ENCODE measurements at places on chromosomes 7 and 10.

GRCh38 chr7:111671927-111672326 lies 109.6 kb upstream of the IMMP2L start:
- no peak for DNase-seq

DNA sequence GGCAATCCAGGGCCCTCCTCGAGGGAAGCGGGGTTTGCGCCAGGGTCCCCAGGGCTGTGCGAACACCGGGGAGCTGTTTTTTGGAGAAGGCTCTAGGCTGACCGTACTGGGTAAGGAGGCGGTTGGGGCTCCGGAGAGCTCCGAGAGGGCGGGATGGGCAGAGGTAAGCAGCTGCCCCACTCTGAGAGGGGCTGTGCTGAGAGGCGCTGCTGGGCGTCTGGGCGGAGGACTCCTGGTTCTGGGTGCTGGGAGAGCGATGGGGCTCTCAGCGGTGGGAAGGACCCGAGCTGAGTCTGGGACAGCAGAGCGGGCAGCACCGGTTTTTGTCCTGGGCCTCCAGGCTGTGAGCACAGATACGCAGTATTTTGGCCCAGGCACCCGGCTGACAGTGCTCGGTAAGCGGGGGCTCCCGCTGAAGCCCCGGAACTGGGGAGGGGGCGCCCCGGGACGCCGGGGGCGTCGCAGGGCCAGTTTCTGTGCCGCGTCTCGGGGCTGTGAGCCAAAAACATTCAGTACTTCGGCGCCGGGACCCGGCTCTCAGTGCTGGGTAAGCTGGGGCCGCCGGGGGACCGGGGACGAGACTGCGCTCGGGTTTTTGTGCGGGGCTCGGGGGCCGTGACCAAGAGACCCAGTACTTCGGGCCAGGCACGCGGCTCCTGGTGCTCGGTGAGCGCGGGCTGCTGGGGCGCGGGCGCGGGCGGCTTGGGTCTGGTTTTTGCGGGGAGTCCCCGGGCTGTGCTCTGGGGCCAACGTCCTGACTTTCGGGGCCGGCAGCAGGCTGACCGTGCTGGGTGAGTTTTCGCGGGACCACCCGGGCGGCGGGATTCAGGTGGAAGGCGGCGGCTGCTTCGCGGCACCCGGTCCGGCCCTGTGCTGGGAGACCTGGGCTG lies 26.0 kb downstream of the PRSS2 start:
- DNase-seq: no peak

DNA sequence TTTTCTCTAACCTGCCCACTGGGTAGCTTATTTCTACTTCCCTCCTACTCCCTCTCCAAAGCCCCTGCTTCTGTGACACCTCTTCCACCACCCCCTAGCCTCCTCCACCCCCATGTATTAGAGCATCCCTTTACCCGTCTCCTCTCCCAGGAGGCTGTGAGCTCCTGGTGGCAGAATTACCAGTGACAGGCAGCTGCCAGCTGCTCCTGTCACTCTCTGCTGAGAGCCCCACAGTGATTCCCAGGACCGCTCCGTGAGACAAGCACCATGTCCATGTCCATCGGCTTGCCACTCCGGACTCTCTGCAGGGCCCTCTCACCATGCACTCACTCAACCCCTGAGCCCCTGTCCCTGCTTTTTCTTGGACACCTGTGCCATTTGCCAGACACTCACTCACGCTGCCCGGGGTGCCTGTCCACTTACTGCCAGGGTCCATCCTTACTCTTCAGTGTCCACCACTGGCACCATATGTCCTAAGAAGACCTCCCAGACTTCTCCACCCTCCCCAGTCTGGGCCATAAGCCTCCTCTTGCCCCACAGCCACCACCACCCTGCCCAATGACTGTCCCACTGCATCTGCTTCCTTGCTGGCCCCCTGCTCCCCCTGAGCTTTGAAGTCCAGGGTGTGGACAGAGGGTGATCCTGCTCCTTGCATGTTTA lies 9.8 kb downstream of the WDFY4 start:
- no peak for DNase-seq

GRCh38 chr7:42756841-42757240 lies 155.0 kb downstream of the C7orf25 start:
- DNase-seq: no peak

- DNase-seq: no peak
These were observed 110.2 kb downstream of the CPXM2 start for GRCh38 chr10:123781324-123781900.

DNA sequence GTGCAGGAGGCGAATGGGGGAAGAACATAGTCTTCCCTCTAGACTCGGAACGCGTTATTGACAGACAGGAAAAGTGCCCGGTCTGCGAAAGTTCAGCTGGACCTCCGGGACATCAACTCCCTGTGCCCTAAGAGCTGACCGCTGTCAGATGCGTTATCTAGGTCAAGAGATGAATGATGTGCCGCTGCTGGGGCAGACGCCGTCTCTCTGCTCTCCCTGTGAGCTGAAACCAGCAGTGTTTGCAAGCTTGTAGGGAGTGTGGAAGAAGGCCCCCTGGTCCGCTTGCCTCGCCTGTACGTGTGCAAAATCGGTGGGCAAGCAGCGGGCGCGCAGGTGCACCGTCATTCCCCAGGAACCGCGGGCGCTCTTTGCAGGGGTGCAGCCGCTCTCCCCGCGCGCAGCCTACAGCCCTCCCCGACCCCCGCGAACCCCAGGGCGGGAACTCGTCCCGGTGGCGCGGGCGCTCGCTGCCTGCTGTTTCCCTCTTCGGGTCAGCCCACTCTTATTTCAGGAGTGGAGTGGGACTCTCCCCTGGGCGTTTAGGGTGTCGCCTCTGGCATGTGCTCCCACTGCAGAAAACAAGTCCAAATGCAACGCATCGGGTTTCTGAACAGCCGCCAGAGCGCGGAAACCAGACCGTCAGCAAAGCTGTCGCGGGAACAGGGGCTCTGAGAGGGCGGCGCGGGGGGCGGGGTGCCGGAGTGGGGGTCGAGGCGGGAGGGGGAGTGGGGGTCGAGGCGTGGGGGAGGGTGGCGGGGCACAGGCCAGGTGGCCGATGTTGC lies 1.8 kb upstream of the PFKFB3 start:
- peak; percentile 57 for DNase-seq

DNA sequence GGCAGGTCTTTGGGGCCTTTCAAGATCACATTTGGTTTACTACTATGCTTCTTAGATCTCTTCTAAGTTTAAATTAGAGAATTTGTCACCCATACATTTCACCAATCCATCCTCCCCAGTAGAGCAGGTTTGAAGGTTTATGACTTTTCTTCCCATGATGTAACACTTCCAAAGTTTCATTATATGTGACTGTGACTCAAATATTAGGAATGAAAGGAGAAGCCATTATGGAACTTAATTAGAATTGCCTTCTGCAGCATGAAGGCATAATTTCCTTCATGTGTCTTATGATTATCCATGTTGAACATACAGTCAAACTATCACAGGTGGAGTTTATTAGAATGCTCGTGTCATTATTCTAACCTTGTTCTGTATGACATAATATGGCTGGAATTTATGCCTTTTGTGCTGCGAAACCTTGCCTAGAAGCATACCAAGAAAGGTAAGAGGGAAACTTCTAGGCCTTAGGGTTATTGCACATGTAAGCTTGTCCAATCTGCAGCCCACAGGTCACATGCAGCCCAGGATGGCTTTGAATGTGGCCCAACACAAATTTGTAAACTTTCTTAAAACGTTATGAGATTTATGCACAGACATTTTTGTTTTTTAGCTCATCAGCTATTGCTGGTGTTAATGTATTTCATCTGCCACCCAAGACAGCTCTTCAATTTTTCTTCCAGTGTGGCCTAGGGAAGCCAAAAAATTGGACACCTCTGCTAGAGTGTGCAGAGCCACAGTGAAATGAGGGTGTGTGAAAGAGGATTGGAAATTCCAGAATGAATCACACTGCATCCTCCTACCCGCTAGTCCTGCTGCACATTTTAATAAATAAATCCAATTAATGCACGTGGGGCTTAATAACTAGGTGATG lies 133.6 kb downstream of the TMEM26 start:
- DNase-seq: no peak

DNA sequence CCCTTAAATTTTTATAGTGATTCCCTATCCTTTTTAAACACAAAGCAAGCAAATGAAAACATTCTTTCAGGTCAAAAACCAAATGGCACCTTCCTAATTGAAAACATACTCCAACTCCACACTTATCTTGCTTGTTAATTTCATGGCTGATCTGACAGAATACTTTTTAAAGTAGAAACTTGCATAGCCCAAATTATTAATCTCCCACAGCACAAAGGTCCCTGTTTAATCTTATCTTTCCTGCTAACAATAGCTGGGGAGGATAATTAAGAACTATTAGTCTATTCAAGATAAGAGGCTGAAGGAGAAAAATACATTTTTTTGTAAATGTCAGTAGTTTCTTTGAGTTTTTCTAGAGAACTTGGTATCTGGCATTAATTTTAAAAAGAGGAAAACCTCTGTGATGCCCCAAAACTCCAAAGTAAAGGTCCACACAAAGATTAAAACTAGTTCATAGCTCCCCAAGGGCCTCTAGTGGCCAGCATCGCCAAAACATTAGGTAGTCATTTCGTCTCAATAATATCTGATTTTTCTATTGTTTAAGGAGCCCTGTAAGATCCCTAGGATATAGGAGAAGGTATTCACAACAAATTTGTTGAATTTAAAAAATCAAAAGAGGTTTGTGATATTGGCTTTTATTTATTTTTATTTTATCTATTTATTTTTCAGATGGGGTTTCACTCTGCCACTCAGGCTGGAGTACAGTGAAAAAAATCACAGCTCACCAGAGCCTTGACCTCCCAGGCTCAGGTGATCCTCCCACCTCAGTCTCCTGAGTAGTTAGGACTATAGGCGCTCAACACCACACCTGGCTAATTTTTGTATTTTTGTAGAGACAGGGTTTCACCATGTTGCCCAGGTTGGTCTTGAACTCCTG lies 14.7 kb downstream of the CDNF start:
- DNase-seq: no peak

DNA sequence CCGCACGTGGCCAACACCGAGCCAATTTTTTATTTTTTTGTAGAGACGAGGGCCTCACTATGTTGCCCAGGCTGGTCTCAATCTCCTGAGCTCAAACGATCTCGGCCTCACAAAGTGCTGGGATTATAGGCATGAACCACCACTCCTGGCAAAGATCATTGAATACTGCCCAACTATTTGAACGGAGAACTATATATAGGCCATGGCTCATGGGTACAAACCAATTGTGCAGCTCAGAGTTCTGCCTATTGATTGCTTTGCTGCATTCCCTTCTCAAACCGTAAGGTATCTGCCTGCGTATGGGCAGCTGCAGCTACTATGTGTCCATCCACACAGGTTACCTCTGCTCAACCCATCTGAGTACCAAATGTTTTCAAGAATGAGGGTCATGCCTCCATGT lies 9.7 kb upstream of the SLC25A16 start:
- no peak for DNase-seq

DNA sequence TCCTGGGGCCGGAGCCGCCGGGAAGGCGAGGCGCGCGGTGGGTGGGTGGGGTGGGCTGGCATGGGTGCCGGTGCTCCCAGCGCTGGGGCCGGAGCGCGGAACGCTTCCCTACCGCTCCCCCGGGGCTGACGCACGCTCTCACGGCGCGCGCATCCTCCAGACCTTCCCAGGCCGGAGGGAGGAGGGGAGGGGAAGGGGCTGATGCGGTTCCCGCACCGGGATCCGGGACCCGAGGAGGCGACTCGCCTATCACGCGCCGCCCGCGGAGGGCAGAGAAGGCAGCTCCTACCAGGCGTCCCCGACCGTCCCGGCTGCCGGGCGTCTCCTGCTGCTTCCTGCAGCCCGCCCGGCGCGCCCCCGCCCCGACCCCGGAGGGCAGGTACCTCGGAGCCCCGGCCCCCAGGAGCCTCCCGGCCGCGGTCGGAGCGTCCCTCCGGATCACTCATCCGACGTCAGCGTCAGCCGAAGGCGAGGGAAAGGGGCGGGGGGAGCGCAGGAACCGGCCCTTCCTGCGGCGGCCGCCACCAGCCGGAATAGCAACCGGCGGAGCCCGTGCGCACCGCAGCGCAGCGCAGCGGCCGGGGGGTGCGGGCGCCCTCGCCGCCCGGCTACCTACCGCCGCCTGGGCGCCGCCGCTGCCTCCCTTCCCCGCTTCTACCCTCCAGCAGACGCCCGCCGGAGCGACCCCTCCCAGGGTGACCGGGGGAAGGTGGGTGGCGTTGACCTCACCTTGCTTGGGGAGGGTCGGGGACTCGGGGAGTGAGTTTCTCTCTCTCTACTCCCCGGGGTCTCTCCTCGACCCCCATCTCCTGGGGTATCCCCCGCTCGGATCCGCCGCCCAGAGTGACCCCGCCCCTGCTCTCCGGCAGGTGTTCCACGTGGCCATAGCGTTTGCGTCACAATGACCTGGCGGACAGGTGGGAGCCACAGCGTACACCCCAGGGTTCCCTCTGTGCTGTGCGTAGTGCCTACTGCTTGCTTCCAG lies at the start of gene ICA1:
TSS of gene ICA1 (minus strand) at position 457 of the 985 bp plus-strand sequence. CDS start 26,241 bp downstream, outside the sequence.
- DNase-seq: peak; percentile 88

DNA sequence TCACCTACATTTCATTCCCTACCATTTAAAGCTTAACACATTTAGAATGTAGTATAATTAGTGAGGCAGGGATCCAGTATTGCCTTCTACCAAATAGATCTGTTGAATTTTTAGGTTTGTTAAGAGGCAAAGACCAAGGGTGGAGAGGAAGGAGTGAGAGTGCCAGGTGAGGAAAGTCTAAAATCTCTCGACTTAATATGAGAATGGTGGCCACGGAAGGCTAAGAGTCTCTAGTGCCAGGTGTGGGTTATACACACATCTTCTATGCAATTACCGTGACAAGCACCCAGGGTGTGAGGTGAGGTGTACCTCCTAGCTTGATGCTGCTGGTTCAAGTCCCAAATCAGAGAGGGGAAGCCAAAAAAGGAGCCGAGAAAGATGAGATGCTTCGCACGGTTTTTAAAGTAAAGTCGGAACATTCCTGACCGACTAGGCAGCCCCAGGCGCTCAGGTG lies 439 bp downstream of the IQUB start:
- DNase-seq: no peak

DNA sequence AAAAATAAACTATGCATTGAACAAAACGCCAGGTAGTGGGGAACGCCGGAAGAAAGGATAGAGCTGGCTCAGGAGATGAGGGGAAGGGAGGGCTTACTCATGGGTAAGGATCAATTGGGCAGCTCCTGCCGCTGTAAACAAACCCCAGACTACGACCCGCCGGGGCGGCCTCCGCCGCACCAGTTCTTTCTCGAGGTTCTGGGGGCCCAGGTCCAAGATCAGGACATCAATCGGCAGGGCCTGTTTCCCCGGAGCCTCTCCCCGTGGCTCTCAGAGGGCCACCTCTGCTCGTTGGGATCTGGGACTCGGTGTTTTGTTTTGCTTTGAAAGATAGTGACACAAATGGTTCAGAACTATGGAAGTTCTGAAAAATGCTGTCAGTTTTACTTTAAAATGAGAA lies 140.4 kb downstream of the ELFN1 start:
- no peak for DNase-seq

GRCh38 chr10:7541137-7542087 lies 125.4 kb downstream of the ITIH5 start:
- DNase-seq: peak; percentile 67

- DNase-seq: no peak
These were observed 44.7 kb upstream of the TRUB1 start for GRCh38 chr10:114893251-114893650.

DNA sequence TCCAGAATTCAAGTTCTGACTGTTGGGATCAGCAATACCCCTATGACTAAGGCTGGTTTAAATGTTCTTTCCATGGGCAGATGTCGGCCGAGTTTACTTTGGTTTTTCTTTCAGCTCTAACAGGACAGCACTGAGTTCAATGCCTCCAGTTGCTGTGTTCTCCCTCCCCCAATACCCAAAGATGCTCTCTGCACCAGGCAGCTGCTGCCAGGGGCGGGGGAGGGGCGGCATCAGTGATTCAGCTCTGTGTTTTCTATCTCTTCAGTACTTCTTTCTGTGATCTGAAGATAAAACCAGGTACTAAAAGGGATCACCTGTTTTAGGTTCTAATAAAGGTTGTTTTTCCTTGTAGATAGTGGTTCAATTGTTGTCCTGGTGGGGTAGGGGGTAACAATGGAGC lies 576.7 kb upstream of the POT1 start:
- DNase-seq: no peak

GRCh38 chr7:134714470-134715205 lies 64.8 kb upstream of the CALD1 start:
- no peak for DNase-seq

Measured in pancreas (tissue), 10 donors.